ENCODE measurements at places on chromosomes 1 and 21.

GRCh38 chr1:23044035-23044434, 24.8 kb downstream of the KDM1A start:
- no peak for DNase-seq

- DNase-seq, result peak; percentile 78
Measured at GRCh38 chr1:85048296-85049064, at the start of gene MCOLN3. Gene MCOLN3 (minus strand): TSS chr1:85048500. CDS start chr1:85045360, 3,140 bp downstream.

DNA sequence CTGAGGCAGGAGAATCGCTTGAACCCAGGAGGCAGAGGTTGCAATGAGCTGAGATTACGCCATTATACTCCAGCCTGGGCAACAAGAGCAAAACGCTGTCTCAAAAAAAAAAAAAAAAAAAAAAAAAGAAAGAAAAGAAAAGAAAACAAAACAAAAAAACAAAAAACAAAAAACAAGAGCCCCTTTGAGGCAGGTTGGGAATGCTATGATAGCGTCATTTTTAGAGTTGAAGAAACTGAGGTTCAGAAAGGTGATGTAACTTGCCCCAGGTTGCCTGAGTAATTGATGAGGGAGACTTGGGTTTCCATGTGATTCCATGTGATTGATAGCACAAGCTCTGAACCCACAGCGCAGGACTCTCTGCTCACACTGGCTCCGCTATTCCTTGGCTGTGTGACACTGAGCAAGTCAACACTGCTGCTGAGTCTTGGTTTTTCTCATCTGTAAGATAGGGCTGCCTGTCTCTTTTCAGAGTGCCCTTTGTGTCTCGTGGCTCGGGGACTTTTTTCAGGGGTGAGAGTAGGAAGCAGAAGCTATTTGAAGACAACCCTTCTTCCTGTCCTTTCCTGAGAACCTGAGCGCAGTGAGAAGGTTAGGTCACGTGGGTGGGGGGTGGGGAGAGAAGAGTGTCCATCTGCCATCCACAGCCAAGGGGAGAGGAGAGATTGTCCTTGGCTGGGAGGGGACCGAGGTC, 2.5 kb downstream of the CNR2 start:
- no peak for DNase-seq

GRCh38 chr1:13764588-13765332, 64.8 kb downstream of the PRDM2 start:
- no peak for DNase-seq

DNA sequence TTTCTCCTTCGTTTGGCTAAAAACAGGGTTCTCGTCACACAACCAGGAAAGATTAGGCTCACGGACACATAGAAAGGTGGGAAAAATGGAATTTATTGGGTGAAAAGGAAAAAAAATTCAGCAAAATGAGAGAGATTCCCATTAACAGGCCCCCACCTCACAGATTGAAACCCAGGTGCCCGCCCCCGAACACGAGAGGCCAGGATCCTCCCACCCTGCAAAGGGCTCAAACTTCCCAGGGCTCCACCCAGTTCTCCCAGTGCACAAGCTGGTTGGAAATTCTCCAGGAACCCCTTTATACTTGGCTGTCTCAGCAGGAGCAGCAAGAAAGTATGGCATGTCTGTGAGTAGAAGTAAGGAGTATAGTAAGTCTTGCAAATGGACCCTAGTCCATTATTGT, 499.7 kb downstream of the RWDD3 start:
- DNase-seq, result no peak

DNA sequence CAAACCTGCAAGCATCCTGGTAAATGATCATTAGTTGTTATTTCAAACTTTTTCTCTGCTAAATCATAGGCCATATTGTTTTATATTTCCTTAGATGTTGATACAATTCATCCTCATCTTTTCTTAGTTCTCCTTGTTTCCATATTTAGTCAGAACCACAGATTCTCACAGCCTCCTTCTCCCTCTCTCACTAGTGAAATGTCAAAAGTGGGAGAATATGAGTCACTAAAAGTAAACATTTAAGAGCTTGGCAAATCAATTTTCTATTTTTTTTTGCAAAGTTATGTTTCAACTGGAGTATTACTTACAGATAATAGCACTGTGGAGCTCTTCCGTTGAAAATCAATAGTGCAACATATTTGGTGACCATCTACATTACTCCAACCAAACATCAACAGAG, 308.8 kb downstream of the COL11A1 start:
- no peak for DNase-seq
